ENCODE measurements at places on chromosomes 6 and 20.
A peak's percentile ranks its signal among the peaks of the same experiment; 100 is the strongest.

GRCh38 chr6:154887051-154887450, 108.1 kb upstream of the TIAM2 start:
- DNase-seq, result no peak

GRCh38 chr6:19309661-19310060, 527.5 kb upstream of the ID4 start:
- no peak for DNase-seq

DNA sequence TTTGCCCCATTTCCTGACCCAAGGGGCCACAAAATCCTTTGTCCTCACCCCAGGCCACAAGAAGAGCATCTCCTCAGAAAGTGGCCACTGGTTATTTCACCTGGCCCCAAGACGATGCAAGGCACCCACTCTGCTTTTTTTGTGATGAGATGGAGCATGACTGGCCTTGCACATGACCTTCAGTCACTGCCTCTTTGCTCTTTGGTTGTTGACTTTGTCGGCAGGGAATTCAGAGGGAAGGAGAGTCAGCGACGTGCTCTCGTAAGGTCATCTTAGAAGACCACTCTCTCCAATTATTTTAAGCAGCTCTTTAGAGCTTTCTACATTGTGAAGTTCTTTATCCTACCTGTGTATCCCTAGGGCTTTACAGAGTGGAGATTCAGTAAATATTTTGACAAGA, 306.7 kb downstream of the PLCB1 start:
- DNase-seq, result no peak

- DNase-seq, result no peak
Measured at GRCh38 chr6:56230976-56231566, 16.3 kb downstream of the COL21A1 start.

DNA sequence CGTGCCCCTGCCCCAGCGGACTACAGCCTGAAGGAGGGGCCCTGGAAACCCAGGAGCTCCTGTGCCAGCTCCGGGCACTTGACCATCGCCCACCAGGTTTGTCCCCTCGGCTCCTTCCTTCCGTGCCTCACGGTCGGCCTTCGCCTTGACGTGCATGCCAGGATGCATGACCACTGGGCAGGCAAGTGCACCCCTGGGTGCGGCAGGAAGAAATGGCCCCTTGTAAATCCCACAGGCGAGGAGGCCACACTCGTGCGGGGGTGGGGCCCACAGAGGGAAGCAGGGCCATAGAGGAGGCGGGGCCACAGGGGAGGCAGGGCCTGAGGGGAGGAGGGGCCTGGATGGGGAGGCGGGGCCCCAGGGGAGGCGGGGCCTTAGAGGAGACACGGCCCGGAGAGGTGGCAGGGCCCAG, 81.7 kb downstream of the YTHDF1 start:
- DNase-seq, result no peak

DNA sequence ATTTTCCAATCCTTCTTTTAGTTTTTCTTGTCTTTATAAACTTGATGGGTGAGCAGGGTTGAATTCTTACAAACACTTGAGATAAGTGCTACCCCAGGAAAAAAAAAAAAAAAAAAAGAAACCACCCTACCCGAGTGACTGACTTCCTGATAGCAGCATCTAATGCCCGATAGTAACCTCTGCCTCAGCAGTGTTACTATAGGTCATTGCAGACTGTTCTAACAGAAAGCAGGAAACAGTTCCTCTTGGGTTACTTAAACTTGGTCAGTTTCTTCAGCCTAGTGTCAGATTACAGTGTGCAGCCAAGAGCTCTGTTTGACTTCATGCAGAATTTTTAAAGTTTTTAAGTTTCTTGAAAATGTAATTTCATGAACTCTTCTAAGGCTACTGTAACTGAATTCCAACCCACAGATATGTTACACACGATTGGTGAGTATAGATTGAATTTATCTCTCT, 2.1 kb downstream of the MYLIP start:
- DNase-seq, result peak; percentile 65
